ENCODE measurements at places on chromosomes 1 and 21.

GRCh38 chr21:38833117-38833516 is 27.4 kb downstream of the ETS2 start:
- no peak for DNase-seq

DNA sequence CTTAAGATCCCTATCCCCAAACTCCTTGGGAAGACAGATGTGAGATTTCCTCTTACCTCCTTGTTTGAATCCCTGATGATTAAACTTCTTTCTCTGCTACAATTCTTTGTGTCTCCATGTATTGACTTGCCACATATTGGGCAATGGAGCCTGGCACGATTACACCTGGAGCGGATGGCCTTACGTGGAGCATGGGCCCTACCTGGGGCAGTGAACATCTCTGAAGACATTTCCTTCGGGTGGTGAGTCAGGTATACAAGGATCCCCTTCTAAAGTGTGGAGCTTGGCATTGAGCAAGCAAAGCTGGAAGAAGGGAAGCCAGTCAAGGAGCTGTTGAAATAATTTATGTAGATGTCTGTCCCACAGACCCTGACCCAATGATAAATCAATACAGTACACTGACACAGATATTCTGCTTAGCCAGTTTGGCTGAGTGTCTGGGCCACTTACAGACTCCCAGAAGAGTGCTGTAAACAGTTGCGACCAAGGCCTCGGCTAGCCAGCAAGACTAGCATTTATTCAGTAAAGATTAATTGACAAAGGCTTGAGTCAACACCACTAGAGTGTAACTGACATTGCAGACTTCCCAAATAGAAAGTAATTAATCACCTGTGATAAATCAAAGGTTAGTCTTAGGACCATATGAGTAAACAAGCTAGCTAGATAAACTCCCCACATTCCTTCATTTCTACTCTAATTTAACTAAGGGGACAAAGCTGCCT is 83.1 kb upstream of the KCNK1 start:
- no peak for DNase-seq

DNA sequence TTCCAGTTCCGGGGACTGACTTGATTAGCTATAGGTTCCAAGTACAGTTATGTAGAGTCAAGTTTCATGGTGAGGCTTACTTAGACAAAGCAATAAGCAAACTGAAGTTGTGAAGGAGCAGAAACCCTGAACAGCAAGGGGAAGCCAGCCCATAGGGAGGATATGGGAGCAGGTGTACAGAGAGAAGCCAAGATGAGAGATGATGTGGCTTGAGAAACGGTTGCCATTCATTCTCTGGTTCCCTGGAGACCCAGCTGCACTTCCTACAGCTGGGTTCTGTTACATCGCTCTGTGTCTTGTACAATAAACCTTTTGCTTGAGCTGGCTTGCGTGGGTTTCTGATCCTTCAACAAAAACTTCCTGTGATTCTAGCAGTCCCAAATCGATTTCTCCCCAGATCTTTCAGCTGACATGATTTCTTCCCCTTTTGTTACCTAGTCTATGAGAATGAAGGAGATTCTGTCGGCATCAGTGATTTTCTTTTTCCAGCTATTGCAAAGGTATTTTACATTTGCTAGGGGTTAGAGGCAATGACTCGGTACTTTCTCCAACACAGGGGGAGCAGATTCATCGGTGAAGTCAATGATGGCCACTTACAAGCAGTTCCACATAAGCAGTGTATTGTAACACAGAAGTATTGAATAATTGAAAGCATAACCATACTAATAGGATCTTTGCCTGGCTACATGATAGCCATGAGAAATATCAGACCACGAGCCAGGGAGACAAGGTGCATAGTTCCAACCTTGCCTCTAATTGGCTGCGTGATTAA is 67.3 kb downstream of the URB2 start:
- no peak for DNase-seq

DNA sequence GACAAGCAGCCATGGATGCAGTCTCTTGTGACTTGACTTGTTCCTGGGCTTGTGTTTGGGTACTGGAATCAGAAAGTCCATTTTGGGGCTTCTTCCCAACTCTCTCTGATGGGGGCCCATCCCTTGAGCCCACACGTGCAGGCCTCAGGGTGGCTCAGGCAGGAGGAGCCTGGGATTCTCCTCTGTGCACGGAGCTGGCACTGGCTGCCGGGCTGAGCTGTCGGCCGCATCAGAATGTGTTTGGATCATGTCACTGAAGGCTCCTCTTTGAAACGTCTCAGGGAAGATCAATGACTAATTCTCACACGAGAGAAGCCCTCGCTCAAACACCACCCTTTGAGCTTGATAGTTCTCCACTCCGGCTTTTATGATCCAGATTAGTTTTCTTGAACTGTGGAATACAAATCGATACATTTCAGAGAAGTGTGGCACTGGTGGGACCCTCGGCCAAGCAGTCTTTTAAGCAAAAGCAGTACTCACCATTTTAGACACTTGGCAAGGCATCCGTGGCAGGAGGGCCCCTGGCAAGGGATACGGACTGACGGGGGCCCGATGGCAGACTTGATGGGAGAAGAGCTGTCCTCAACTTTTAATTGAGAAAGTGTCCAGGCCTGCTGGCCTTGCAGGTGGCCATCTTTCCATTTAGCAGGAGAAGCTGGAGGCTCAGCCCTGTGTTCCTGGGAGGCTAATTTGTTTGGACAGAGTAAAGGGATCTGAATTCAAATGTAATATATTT is 220.7 kb upstream of the C1orf174 start:
- DNase-seq: no peak

- no peak for DNase-seq
Observed at GRCh38 chr1:18415448-18416027, 65.2 kb upstream of the KLHDC7A start.

DNA sequence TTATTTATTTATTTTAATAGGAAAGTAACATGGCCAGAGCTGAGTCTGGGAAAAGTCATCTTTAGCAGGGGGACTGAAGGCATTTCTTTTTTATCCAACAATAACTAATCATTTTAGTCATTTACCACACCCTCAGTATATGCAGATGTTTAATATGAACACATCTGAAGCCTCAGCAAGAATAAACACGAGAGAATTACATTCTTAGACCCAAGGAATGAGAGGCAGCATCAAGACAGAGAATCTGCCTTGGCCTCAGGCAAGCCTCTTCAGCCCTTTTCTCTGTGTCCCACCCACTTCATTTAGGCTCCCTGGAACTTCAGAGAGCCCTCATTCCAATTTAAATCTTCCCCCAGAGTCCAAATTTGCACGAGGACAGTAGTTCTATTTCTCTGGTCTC is 17.0 kb upstream of the IGSF3 start:
- DNase-seq: no peak

- no peak for DNase-seq
Observed at GRCh38 chr1:212754193-212754592, 37.4 kb downstream of the NSL1 start.

DNA sequence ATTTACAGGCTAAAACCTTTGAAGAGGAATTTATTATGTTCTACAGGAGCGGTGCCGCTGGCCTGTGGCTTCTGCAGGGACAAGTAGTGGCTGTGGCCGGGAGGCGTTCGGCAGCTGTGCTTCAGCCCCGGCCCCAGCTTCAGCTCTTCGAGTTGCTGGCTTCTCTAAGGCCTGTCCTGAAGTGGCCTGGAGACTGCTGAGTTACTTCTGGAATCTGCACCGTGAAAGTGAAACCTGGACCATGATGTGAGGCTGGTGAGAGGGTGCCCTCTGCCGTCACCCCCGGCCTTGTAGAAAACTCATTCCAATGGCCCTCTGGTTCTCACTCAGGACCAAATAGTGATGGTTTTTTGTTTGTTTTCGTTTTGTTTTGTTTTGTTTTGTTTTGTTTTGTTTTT is 48.1 kb downstream of the PRKCZ start:
- DNase-seq: no peak

DNA sequence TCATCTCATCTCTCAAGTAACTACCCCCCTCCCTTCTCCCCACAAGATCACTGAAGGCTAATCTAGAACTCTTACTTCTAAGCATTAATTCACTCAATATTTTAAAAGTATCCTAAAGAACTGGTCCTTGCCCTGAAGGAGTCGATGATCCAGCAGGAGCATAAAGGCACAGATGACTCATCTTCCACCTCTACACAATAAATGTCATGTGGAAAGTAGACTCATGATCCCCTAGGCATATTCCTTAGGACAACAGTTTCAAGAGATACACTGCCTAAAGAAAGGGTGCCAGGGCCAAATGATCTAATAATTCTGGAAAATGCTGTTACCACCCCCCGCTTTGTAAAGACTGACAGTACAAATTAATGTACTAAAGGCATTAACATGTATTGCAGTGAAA is 85.8 kb upstream of the DIRAS3 start:
- DNase-seq: no peak

- no peak for DNase-seq
Observed at GRCh38 chr1:219293410-219293809, 119.7 kb downstream of the LYPLAL1 start.

DNA sequence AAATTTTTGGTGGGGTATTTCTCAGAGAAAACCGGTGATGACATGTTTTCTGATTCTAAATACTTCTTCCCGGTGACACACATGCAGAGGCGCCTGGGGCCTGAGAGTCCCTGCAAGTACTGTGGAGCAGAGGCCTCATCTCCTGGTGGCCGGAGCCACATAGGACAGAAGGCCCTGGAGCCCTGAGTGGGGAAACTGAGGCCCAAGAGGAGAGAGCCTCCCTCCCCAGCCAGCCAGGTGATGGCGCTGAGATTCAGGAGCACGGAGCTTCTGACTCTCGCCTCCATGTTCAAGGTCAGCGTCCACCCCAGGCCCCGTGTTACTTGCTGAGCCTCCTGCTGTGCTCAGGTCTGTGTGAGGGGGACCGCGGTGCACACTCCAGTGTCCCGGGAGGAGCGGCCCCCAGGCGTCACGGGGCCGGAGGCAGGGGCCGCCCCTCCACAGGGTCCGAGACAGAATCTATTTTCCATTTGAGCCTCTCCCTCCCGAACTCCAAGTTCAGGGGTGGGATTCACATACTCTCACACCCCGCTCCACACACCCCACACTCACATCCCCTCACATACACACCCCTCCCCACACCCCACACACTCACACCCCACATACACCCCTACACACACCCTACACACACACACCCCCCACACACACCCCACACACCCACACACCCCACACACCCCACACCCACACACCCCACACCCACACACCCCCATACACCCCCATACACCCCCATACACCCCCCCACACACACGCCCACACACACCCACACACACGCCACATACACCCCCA is 43.8 kb downstream of the SLX9 start:
- DNase-seq: no peak

DNA sequence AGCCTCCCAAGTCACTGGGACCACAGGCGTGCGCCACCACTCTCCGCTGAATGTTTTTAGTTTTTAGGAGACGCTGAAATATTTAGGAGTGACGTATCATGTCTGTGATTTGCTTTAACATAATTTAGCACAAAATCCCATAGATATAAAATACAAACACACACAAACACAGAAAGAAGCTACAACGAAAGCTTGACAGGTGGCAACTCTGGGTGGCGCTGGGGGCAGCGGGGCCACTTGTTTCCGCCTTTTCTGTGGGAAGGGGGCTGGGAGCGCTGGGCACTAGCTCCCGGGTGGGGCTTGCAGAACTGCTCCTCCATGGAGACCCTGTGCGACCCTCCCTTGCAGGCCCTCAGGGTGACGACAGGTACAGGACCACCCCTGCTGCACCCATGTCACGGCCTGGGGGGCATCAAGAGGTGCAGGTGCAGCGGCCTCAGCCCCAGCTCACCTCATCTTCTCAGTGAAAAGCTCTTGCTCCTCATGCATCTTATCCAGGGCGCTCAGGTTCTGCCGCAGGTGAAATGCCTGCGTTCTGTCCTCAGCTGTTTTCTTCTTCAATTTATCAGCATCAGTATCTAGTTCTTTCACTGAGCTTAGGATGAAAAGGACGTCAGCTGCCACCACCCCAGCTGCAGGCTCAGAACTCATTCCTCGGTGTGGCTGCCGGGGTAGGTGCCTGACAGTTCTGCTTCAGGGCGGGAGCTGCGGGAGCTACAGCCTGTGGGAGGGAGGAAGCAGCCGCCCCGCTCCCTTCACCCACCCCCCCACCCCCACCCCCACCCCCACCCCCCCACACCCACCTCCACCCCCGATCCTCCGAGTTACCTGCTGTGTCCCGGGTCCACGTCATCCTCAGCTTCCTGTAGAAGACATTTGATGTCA is 15.3 kb downstream of the CFAP74 start:
- DNase-seq: no peak

DNA sequence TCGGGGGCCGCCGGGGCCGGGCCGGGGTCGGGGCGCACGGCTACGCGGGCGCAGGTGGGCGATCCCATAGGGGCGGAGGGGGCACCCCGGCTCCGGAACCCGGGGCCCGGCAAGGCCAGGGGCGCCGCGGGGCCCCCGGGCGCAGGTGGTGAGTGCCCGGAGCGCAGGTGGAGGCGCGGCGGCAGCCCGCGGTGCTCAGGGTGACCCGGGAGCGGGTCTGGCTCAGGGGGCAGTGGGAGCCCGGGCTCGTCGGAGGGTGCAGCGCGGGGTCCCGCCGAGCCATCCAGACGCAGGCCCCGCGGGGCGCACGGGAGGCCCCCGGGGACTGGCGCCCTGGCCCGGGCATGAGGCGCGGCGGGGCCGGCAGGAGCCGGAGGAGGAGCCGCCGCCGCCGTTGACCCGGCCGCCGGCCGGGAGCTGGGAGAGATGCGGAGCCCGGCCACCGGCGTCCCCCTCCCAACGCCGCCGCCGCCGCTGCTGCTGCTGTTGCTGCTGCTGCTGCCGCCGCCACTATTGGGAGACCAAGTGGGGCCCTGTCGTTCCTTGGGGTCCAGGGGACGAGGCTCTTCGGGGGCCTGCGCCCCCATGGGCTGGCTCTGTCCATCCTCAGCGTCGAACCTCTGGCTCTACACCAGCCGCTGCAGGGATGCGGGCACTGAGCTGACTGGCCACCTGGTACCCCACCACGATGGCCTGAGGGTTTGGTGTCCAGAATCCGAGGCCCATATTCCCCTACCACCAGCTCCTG is 489 bp downstream of the CELSR2 start:
- no peak for DNase-seq

GRCh38 chr1:195332102-195332501 is 1276.1 kb downstream of the KCNT2 start:
- no peak for DNase-seq

DNA sequence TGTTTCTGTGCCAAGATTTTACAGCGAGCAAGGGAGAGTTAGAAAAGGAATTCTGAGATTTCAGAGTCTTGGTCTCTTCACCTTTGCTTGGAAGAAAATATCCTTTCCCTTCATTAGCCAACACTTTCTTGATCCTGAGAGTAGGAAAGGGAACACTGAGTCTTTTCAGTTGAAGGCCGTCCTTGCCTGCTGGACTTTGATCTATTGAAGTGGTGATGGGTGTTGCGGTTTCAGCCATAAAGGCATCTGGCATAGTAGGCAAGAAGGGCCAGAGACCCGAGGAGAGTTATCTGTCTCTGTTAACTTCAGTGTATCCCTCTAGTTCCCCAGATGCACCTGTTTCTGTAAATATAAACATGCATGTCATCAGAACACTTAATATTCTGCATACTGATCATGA is 9.7 kb downstream of the SELE start:
- DNase-seq: no peak

- no peak for DNase-seq
Observed at GRCh38 chr1:95415146-95415545, 181.1 kb downstream of the RWDD3 start.

- DNase-seq: no peak
Observed at GRCh38 chr1:179141592-179142251, 59.9 kb downstream of the TOR3A start.

- no peak for DNase-seq
Observed at GRCh38 chr1:61604261-61604660, 120.7 kb downstream of the TM2D1 start.

GRCh38 chr1:47948126-47948525 is 49.1 kb downstream of the TRABD2B start:
- no peak for DNase-seq

- DNase-seq: no peak
Observed at GRCh38 chr1:71233645-71234044, 152.8 kb upstream of the ZRANB2 start.
